Hematopoietic multipotent progenitor cell (in vitro differentiated cells): ENCODE measurements at places on chromosomes 16 and 17.

DNA sequence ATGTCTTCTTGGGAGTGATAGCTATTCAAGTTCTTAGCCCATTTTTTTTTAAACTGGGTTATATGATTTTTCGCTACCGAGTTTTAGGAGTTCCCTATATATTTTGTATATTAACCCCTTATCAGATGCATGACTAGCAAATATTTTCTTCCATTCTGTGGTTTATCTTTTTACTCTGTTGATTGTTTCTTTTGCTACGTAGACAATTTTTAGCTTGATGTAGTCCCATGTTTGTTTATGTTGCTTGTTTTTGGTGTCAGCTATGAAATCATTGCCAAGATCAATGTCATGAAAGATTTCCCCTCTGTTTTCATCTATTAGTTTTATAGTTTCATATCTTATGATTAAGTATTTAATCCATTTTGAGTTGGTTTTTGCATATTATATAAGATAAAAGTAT, 480.5 kb downstream of the CDH11 start:
- DNase-seq = no peak

DNA sequence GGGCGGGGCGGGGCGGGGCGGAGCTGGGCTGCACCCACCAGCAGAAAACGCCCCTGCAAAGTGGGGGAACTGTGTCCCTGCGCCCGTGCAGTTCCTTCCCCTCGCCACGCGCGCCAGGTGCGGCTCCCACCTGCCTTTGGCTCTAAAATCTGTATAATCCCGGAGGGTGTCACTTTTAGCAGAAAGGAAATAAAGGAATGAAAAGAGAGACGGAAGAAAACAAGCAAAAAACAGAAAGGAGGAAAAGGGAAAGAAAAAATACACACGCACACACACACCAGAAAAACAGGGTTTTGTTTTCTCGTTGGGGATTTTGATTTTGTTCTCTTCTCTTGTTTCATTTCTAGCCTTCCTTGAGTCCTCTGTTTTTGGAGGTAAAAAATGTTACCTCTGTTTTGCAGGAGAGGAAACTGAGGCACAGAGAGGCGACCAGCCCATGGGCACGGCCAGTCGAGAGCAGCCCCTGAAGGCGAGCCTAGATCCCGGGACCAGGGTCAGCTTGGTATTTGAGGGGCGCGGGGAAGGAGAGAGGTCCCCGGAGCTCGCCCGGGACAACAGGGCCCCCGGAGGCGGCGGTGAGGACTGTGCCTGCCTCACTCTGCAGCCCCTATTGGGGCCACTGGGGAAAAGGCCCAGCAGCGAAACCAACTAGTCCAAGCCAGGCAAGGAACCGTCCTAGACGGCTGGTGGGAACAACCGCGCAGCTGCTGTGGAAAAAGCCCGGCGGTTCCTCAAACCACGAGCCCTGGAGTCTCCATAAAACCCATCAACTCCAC, 594 bp upstream of the CARHSP1 start:
- peak; percentile 36 for DNase-seq

GRCh38 chr16:28986492-28986891, 1.6 kb downstream of the LAT start:
- no peak for DNase-seq

GRCh38 chr17:67121316-67121891, 77.0 kb downstream of the CACNG1 start:
- no peak for DNase-seq

DNA sequence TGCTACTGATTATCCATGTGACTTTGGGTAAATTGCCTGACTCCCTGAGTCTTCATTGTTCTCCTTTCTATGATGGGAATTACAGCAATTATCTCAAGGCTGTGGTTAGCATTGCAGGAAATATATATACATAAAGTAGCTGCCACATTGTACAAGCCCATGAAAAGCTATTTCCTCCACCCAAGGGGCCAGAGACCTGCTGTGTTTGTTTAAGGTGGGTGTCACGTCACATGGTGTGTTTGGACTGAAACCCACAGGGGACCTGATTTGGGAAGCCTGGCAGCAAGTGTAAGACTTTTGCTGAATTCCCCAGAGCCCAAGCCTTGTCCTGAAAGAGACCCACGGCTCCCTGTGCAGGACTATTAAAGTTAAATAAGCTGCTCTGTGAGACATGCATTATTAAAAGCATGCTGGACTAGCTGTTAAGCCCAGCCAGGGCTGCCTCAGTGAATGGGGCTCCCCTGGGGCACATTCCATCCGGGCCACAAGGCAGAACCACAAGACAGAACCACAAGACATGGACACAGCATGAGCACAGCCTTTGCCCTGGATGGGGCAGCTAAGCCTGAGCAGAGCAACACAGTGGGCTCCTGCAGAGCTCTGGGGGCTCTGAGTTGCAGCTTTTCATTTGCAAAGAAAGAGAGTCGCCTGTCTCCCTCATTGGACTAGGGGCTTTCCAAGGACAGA, 148.9 kb downstream of the SPACA3 start:
- peak; percentile 38 for DNase-seq

- no peak for DNase-seq
Observed at GRCh38 chr16:85860413-85861094, 38.4 kb upstream of the IRF8 start.

DNA sequence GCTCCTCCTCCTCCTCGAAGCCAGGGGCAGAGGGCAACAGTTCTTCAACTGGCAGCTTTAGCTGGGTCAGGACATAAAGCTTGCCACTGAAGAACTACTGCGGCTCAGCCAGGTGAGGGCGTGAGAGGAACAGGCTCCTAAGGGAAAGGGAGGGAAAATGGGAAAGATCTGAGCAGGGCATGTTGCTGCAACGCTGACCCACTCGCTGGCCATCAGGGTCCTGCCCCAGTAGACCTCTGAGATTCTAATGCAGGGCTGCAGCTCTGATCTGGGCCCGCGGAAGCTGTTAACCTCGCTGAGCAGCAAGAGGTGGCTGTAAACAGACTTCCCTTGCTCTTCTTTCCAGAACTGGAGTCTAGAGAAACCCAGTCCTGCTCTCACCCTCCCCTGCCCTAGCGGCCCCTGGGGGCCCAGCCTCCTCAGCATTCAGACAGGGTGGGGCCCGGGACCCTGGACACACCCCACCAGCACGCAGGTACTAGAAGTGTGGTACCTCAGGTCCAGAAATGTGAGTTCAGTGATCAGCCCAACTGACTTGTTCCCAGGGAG, 3.8 kb upstream of the TLCD2 start:
- DNase-seq = no peak

DNA sequence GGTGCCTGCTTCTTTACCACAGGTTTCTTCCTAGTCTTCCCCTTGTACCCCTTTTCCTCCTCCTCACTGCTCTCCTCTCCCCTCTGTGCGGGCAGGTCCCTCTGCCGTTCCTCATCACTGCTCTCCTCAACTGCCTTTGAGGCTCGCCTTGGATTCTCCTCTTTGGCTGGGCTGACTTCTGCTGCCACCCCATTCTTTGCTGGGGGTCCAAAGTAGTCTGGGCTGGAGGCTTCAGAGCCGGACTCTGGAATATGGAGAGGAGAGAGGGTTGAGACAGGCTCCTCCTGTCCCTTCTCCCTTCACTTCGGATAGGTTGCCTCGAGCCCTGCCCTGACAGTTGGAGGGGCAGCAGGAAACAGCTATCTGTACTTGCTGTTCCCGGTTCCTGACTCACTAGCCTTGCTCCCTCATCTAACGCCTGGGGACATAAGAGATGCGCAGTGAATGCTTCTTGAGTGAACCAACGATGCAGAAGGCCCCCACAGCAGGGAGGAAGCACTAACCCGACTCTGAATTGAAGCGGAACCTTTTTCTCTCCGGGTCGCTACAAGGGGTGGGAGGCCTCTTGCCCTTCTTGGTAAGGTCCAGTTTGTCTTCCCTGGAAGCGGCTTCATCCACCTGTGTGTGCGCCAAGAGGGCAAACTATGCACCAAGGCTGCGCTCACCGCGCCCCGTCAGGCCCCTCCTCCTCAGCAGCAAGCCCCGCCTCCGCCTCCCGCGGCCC, 655 bp downstream of the HIRIP3 start:
- DNase-seq = no peak

- no peak for DNase-seq
Observed at GRCh38 chr16:11684231-11685025, 16.2 kb downstream of the SNN start.

DNA sequence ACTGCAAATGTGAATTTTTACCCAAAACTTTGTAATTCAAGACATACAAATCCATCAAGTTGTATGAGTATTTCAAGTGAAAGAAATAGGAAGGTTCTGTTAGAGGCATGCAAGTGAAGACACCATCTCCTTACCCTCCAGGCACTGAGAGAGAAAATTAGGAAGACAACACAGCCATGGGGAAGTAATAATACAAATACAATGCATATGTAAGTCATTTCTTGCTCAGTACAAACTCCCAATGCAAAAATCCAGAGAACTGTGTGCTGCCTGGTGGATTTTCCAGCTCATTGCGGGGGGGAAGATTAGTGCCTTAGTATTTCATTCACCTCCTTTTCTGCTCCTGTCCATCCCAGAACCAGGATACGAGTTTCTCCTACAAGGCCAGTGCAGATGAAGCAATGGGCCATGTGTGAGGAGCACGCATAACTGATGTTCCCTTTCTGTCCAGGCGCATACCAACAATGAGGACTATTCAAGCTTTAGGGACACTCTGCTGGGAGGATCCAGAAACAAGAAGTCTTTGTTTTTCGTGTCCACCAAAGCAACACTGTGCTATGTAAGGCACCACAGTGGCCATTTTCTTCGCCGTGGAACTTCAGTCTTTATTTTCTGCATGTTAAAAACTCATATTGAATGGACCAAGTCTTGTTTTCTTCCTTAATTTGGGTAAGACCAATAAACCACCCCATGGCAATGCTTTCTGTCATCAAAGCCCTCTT, 143.7 kb upstream of the RCVRN start:
- DNase-seq = no peak

- no peak for DNase-seq
Observed at GRCh38 chr17:41535764-41536481, 7.8 kb upstream of the KRT19 start.

DNA sequence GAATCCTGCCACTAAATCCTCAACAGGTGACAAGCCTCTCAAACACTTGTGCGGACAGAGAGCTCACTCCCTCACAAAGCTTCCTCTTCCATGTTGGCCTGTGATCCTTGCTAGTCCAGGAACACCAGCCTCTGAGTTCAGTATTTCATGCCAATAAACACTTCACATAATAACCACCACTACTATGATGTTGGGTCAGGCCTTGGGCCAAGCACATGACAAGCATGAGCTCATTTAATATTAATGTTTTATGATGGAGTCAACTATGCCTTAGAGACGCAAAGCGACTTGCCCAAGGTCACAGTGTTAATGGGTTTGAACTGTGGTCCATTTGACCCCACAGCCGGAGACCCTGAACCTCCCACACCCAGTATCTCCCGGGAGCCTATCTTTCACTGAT, 129.1 kb downstream of the GAS7 start:
- no peak for DNase-seq

DNA sequence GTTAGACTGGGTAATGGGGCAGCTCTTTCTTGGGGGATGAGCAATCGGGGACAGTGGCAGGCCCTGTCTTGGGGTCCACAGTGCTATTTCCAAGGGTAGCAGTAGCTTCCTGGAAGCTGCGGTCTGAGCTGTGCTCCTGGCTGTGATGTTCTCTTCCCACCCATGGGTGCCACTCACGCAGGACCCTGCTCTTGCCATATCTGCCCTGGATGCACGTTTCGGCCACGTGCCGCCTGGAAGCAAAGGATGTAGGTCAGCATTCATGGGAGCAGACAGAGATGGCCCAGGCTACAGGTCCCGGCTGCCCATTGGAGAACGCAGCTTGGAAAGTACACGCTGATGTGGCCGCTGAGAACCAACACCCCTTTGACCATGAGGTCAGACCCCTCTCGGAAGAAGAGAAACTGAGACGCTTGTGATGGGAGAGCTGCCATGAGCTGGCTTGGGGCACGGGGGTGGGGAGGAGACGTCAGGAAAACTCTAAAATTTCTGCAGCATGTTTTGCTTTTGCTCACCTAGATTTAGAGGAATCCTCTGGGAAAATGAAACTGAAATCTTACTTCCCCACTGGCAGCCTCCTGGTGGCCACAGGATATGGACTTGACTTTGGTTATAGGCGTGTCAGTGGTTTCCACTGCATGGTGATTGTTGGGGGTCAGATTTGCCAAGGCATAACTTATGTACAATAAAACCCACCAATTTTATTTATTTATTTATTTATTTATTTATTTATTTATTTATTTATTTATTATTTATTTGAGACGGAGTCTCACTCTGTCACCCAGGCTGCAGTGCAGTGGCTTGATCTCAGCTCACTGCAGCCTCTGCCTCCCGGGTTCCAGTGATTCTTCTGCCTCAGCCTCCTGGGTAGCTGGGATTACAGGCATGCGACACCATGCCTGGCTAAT, 36.2 kb upstream of the IRF8 start:
- no peak for DNase-seq
